Fibroblast of villous mesenchyme (primary cell): ENCODE measurements at places on chromosomes 4 and X.

DNA sequence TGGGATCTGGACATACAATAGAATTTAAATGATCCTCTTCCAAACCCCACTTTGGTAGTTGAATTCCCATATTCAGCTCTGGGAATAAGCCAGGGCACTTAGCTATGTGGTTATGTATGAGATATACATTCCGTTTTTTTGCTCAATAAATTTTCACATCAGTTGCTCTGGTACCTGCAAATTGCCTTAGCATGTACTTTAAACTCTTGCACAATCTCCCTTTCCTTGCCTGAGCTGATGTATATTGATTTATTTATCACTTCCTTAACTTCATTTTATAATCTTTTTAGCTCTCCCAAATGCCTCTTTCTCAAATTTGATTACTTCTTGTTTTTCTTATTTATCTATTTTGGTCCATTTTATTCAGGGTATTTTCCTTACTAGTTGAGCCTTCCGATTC is 90.1 kb upstream of the AGA start:
- no peak for DNase-seq

GRCh38 chrX:46209768-46210167 is 335.5 kb downstream of the ZNF674 start:
- DNase-seq: no peak

- DNase-seq: no peak
Observed at GRCh38 chr4:34258176-34258575, 1986.1 kb downstream of the ARAP2 start.

- DNase-seq: peak; percentile 84
Observed at GRCh38 chr4:8261851-8262535, 7.6 kb upstream of the HTRA3 start.

DNA sequence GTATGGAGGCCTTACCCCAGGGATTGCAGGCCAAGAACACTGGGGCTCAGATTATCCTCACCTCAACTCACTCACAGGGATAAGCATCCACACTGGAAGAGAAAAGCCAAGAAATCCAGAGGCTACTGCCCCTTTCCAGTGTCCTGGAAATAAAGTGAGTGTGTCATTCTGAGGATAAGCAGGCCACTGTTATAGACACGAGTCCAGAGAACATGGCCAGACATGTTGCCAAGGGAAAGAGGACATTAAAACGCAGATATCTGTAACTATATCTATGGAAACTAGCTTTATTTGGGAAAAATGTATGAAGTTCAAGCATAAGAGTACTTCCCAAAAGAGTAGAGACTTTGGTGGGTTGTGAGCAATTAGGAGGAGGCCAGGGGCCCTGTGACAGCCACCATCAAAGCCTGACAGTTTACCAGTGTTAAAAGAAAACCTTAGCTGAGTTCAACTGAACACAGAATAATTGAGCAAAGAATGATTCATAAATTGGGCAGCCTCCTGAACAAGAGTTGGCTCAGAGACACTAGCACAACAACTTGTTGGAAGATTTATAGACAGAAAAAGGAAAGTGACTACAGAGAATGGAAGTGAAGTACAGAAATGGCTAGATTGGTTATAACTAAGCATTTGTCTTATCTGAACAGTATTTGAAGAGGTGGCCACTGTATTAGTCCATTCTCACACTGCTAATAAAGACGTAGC is 1222.2 kb downstream of the STIM2 start:
- DNase-seq: no peak

- DNase-seq: no peak
Observed at GRCh38 chrX:77975755-77976154, 6.3 kb upstream of the PGAM4 start.

GRCh38 chr4:185651137-185651677 is 115.9 kb upstream of the PDLIM3 start:
- no peak for DNase-seq

DNA sequence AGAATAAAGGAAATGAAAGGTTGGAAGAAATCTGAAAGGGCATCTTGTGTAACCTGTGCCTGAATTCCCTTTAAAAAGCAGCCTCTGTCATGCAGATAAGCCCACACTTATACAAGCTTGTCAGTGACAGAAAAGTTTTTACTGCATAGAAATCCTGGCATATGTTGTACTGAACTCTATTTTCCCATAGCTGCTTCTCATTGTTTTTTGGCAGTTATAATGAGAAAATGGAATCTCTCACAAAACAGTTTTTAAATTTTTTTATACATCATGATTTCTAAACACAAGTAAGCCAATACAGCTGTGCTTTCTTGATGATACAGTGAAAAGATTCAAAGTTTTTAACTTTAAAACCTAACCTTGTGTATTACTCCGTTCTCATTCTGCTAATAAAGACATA is 511.4 kb upstream of the ARX start:
- DNase-seq: no peak

GRCh38 chrX:55787727-55788126 is 70.2 kb downstream of the RRAGB start:
- DNase-seq: no peak

DNA sequence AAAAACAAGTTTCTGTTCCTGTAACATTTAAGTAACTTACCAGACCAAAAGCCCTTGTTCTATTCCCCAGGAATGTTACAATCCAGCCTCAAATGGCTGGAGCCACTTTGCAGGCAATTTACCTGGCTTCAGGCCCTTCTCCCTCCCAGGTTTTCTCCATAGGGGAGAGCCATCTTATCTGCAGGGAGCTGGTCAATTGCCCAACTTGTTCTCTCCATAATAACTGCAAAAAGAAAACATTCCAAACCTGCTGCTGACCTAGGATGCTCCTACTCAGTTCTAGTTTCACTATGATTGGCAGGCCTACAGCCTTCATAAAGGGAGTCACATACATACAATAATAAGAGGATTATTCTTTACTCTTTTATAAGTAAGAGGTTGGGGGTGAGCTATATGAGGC is 670.7 kb downstream of the PCDH7 start:
- DNase-seq: no peak
